GM04503 (cell line): ENCODE measurements at places on chromosomes 4 and X.

DNA sequence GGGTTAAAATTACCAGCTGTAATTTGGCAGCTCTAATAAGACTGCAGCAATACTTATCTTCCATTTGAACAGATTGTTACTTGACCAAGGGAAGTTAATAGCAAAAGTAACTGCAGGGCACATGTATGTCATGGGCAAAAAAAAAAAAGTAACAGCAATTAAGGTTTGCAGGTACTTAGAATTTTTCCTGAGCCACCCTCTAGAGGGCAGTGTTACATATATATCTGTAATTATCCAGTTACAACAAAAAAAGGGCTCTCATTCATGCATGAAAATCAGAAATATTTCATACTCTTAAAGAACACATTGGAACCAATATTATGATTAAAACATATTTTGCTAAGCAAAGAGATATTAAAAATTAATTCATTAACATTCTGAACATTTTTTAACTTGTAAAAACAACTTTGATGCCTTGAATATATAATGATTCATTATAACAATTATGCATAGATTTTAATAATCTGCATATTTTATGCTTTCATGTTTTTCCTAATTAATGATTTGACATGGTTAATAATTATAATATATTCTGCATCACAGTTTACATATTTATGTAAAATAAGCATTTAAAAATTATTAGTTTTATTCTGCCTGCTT, 25.1 kb downstream of the XIAP start:
- no peak for DNase-seq

DNA sequence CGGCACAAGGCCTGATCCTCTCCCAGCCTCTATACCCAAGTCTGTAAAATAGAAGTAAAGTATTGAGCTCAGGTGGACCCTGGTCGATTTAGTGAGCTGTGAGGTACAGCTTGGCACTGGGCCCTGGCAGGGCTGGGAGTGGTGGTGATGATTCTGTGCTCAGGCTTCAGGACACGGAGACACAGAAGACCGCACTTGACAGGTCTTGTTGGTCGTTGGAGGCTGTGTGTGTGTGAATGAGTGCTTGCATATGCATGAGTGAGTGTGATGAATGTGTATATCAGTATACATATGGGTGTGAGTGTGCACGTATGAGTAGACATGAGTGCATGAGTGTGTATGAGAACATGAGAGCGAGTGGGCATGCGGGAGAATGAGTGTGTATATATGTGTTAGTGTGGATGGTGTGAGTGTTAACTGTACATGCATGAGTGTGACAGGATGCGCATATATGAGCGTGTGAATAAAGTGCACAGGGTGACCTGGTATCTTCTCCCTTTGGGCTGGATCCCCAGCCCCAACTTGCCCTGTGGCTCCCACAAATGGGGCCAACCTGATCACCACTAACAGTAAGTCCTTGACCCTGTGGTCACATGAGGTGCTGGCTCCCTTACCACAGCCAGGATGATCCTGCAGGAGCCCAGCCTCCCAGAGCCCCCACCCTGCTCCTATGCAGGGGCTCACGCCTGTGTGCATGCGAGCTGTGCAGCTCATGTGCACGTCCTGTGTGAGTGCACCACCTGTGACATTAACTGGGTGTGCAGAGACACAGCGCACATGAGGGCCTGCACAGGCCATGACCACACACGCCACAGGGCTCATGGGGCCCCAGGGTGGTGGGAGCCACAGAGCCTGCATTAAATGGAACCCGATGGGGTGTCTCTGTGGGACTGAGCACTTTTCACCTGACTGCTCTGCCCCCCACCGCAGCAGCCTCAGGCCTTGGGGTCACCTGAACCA, 20.8 kb downstream of the SH3BP2 start:
- no peak for DNase-seq

DNA sequence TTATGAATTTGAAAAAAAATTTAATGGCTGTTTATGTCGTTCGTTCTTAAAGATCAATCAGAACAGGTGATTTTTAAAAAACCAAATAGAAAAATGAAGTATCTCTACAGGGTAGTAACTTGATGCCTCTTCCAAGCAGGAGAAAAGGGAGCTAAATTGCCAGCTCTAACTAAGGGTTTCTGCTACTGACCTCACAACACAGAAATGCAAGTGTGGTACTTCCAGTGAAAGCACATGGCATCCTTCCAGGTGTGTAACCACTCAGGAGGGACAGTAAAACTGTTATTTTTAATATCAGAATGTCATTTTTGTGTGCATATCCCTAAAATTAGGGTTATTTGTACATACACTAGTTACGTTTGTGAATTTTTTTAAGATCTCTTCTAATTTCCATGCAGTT, 116.8 kb upstream of the ZCCHC13 start:
- DNase-seq = peak; percentile 1

DNA sequence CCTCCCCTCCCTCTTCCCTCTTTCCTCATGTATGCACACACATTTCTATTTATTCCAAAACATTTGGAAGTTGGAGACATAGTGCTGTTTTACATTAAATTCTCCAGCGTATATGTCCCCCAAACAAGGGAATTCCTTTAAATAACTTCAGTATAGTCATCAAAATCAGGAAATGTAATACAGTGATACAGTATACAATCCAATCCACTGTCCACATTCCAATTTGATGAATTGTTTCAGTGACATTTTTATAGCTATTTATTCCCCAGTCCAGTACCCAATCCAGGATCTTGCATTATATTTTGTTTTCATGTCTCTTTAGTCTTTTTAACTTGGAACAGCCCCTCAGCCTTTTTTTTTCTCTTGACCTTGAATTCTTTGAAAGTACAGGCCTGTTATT, 233.0 kb downstream of the DKK2 start:
- DNase-seq = no peak

- no peak for DNase-seq
Measured at GRCh38 chr4:166823126-166823525, 411.2 kb downstream of the SPOCK3 start.

DNA sequence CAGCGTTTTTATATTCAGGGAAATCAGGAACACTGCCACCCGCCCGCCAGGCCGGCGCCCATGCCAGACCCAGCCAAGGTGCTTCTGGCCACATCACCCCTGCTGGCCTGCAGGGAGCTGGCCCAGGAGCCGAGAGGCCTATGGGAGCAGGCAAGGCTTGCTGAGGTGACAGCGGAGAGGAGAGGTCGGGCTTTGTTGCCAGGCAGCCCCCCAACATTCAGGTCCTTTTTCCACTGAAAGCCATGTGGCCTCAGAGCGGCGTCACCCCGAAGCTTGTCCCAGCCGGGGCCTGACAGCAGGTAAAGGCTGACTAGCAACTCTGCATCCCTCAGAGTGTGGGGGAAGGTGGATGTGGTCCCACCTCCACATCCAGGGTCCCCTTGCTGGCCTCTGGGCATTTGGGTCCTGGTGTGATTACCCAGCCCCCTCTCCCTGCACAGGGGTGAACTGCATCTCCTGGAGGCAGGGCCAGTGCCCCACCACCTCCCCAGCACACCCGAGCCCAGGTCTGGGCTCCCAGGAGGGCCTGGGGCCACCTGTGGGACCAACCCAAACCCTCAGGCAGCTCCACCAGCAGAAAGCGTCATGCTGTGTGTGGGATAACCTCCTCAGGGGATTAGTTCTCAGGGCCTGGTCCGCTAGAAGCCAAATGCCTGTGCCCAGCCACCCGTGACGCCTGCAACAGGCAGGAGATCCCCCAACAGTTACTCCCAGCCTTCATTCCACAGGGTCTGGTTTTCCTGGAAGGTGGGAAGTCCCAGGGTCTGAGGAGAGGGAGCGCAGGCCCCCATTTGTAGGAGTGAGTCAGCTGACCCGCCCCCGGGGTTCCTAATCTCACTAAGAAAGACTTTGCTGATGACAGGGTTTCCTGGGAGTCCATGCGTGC, at the start of gene PDE6B:
PDE6B (plus strand) TSS at position 869 of the 886 bp plus-strand sequence. CDS start 54 bp downstream, outside the sequence.
- DNase-seq = no peak
